Activated CD4-positive, alpha-beta memory T cell treated with anti-CD3 and anti-CD28 coated beads for 36 hours (primary cell): ENCODE measurements at places on chromosomes 7 and 10. TPM values are rescaled to one million over a fixed set of nuclear protein-coding genes. Genes with fewer than 3 reads are reported as not detected.

DNA sequence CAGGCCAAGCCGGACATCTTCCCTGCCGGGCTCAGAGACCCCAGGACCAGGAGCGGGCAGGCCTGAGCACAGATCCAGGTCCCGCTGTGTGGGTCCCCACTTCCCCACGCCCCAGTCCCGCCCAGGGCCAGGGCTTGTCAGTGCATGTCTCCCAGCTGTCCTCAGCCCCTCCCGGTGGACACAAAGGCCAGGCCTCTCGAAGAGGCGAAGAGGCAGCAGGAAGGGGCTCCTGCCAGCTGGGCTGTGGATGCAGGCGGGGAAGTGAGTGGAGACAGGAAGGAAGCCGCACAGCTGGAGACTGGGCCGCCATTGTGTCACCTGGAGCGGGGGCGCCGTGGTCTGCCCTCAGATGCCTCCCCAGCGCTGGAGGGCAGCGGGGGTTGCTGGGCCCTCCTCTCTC, 4.8 kb downstream of the GRIFIN start:
- H3K4me3 ChIP-seq, result no peak overlapping the region
- no peaks in the 10 kb centered on the region for H3K36me3 ChIP-seq
- H3K27ac ChIP-seq, result no peak overlapping the region
- H3K4me1 ChIP-seq, result peaks cover 3% of the 10 kb centered on the region
- no peak for DNase-seq

The GRID2IP gene
- total RNA-seq, result 0.19 TPM

The RAMP3 gene
- total RNA-seq, result not detected

DNA sequence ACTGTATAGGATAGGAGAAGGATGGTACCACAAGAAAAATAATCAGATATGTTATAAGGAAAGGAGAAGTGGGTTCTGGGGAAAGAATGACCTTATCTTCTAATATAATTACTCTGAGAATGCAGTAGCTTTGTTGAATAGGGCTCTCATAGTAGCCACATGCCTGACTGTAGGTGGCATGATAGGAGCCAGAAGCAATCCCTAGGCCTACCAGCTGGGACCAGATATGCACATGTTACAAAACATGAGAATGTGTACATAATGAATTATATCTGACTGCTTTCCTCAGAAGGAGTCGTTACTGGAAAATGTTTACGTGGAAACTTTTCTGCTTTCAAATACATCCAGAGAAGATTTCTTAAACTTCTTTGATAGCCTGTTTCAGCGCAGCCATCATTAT, 53.2 kb upstream of the FAM3C start:
- no peak overlapping the region for H3K27ac ChIP-seq
- no peaks in the 10 kb centered on the region for H3K4me1 ChIP-seq
- H3K27me3 ChIP-seq, result peaks cover 1% of the 10 kb centered on the region

DNA sequence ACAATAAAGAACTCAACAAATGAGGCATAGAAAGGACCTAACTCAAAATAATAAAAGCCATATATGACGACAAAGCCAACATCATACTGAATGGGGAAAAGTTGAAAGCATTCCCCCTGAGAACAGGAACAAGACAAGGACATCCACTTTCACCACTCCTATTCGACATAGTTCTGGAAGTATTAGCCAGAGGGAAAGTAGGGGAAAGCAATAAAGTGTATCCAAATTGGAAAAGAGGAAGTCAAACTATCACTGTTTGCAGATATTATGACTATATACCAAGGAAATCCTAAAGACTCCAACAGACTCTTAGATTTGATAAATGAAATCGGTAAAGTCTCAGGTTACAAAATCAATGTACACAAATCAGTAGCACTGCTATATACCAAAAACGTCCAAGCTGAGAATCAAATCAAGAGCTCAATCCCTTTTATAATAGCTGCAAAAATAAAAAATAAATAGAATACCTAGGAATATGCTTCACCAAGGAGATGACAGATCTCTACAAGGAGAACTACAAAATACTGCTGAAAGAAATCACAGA, 4.8 kb downstream of the ANXA7 start:
- no peak overlapping the region for H3K4me3 ChIP-seq
- H3K27ac ChIP-seq, result no peak overlapping the region
- DNase-seq, result no peak
- peaks cover 24% of the 10 kb centered on the region for H3K36me3 ChIP-seq
- H3K27me3 ChIP-seq, result no peaks in the 10 kb centered on the region
- peaks cover 59% of the 10 kb centered on the region for H3K4me1 ChIP-seq

The ADCYAP1R1 gene
- not detected for total RNA-seq

The BAMBI gene
- total RNA-seq, result 0.31 TPM

The TRIM50 gene
- not detected for total RNA-seq

The ARHGAP12 gene
- 4.0 TPM for total RNA-seq

GRCh38 chr7:24936121-24936824, 43.7 kb downstream of the OSBPL3 start:
- no peaks in the 10 kb centered on the region for H3K27me3 ChIP-seq
- H3K4me1 ChIP-seq, result peaks cover 59% of the 10 kb centered on the region
- H3K4me3 ChIP-seq, result no peak overlapping the region
- H3K36me3 ChIP-seq, result peaks cover 16% of the 10 kb centered on the region
- H3K27ac ChIP-seq, result peak overlapping the region; percentile 31

The CUZD1 gene
- total RNA-seq, result 1.0 TPM

- no peak overlapping the region for H3K4me3 ChIP-seq
- no peaks in the 10 kb centered on the region for H3K36me3 ChIP-seq
- no peak overlapping the region for H3K27ac ChIP-seq
These were observed 87.4 kb upstream of the PHYHIPL start for GRCh38 chr10:59088912-59089573.

GRCh38 chr7:97479740-97480290, 252.1 kb upstream of the TAC1 start:
- H3K4me1 ChIP-seq, result no peaks in the 10 kb centered on the region
- DNase-seq, result no peak
- no peaks in the 10 kb centered on the region for H3K36me3 ChIP-seq
- no peak overlapping the region for H3K27ac ChIP-seq
- no peak overlapping the region for H3K4me3 ChIP-seq

The EPO gene
- not detected for total RNA-seq

DNA sequence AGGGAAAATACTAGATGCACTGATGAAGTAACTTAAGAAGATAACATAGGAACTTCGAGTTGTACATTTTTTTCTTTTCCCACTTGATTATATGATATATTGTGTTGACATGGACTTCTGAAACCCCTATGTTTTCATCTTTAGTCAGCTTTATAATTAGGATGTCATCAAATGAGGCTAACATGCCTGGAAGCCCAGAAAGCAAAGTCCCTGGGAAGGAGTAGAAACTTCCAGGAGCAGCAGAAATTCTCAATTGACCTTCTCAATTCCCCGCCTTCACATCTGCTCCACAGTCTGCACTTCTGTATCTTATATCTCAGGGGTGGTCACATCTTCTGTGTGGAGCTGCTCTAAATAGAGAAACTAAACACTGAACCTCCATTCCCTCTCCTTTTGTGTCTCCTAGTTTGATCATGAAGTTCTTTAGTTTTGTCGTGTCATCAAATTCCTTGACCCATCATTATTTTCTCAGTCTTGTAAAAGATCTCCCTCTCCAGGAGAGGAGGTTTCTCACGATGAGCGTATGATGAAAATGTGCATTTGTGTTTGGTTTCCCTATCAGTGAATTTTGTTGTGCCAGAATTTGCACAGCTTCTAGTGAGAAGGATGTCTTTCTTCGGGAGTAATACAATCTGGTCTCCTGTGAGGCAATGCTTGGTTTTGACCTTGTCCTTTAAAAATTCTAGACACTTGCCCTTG, 303.3 kb downstream of the SUGCT start:
- no peaks in the 10 kb centered on the region for H3K4me1 ChIP-seq
- no peak overlapping the region for H3K4me3 ChIP-seq
- no peaks in the 10 kb centered on the region for H3K36me3 ChIP-seq
- DNase-seq, result no peak
- no peaks in the 10 kb centered on the region for H3K27me3 ChIP-seq

DNA sequence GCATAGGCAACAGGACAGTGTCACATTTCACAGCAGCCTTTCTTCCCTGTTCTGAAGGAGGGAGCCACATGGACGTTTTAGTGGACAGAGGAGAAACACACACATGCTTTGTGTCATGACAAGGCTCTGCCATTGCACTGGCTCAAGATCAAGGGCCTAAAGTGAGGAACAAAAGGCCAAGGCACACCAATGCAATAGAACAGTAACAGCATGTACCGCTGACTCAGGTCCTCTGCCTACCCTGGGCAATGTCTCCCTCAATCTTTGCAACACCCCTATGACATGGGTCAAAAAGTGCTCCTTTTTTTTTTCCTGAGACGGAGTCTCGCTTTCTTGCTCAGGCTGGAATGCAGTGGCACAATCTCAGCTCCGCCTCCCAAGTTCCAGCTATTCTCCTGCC, 57.8 kb upstream of the SDK1 start:
- no peak for DNase-seq
- no peaks in the 10 kb centered on the region for H3K27me3 ChIP-seq
- H3K4me3 ChIP-seq, result no peak overlapping the region
- H3K36me3 ChIP-seq, result no peaks in the 10 kb centered on the region
- H3K27ac ChIP-seq, result no peak overlapping the region

The CUBN gene
- 0.24 TPM for total RNA-seq

DNA sequence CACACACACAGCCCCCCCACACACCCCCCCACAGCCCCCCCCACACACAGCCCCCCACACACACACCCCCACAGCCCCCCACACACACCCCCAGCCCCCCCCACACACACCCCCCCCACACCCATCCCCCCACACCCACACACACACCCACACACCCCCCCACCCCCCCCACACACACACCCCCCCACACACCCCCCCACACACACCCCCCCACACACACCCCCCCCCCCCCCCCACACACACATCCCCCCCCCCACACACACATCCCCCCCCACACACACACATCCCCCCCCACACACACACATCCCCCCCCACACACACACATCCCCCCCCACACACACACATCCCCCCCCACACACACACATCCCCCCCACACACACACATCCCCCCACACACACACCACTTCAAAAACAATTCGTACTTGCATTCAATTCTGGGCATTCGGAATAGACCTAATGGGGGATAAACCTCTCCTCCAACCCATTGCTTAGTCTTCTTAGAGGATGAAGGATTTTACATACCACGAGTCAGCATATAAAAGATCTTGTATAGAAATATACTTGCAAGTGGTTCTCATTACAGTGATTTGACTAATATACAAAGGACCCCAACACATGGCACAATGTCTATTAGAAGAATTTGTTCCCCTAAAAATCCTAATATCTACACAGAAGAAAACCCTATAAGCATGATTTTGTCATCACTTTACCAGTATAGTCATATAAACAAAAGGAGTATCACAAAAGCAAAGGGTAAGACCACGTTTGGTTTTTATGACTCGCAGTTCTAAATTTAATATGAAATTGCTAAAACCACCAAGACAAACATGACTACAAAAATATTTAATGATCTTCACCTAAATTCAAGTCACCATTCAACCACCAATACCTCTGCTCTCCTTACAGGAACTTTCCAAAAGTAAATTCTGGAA, 80.9 kb downstream of the DIP2C start:
- H3K36me3 ChIP-seq, result no peaks in the 10 kb centered on the region
- H3K4me1 ChIP-seq, result peaks cover 8% of the 10 kb centered on the region
- DNase-seq, result no peak

GRCh38 chr10:102016416-102016815, 39.6 kb downstream of the ARMH3 start:
- H3K4me3 ChIP-seq, result no peak overlapping the region
- DNase-seq, result no peak
- H3K27me3 ChIP-seq, result no peaks in the 10 kb centered on the region
- H3K4me1 ChIP-seq, result no peaks in the 10 kb centered on the region

The PTPRZ1 gene
- total RNA-seq, result not detected

The PON1 gene
- total RNA-seq, result not detected

GRCh38 chr7:25789701-25790640, 362.0 kb upstream of the NFE2L3 start:
- H3K27ac ChIP-seq, result no peak overlapping the region
- no peaks in the 10 kb centered on the region for H3K4me1 ChIP-seq
- H3K4me3 ChIP-seq, result no peak overlapping the region

The MMD2 gene
- not detected for total RNA-seq

DNA sequence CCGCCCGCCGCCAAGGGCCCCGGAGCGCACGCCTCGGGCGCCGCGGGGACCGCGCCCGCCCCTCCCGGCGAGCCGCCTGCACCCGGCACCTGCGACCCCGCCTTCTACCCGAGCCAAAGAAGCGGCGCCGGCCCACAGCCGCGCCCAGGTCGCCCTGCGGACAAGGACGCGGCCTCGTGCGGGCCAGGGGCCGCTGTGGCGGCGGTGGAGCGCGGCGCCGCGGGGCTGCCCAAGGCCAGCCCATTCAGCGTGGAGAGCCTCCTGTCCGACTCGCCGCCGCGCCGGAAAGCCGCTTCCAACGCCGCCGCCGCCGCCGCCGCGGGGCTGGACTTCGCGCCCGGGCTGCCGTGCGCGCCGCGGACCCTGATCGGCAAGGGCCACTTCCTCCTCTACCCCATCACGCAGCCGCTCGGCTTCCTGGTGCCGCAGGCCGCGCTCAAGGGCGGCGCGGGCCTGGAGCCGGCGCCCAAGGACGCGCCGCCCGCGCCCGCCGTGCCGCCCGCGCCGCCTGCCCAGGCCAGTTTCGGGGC, 3.5 kb downstream of the UNCX start:
- peaks cover 59% of the 10 kb centered on the region for H3K27me3 ChIP-seq
- H3K4me3 ChIP-seq, result no peak overlapping the region
- no peak for DNase-seq
- peaks cover 8% of the 10 kb centered on the region for H3K36me3 ChIP-seq
- no peak overlapping the region for H3K27ac ChIP-seq

DNA sequence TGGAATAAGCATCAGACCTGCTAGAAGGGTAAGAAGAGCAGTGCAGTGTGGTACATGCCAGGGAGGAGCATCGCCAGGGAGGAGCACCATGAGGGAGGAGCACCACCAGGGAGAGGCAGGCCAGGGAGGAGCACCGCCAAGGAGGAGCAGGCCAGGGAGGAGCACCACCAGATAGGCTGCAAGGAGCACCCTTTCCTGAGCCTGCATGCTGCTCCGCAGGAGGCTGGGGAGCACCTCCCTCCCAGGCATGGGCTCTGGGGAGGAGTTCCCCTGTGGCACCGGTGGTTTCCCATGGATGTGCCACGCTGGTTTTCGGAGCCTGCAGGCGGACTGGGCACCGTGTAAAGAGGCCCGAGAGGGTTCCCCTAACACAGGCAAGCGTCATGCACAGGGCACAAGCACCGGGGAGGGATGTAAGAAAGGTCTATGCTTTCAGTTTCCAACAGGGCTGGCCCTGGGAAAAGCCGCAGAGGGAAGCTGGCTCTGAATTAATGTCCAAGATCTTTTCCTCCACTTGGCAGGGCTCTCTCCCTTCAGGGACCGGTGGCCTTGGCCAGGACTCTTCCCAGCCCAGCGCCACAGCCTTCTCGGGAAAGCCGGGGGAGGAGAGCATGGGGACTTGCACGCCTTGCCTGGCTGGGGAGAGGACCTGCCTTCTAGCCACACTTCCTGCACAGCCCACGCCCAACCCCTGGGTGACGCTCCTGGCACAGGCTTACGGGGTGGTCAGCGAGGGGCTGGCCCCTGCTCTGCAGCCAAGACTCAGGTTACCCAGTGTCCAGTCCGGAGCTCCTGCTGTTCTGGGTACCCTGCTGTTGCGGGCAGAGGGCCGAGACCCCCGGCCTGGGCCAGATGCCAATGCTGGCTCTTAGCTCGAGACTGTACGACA, 11.5 kb upstream of the GPER1 start:
- H3K4me3 ChIP-seq, result no peak overlapping the region
- H3K27ac ChIP-seq, result peak overlapping the region; percentile 54
- H3K27me3 ChIP-seq, result no peaks in the 10 kb centered on the region
- no peaks in the 10 kb centered on the region for H3K36me3 ChIP-seq
- H3K4me1 ChIP-seq, result no peaks in the 10 kb centered on the region

The DDX56 gene
- total RNA-seq, result 87.0 TPM

GRCh38 chr7:117875566-117875965, 2.3 kb upstream of the CTTNBP2 start:
- H3K4me1 ChIP-seq, result peaks cover 16% of the 10 kb centered on the region
- no peak overlapping the region for H3K27ac ChIP-seq
- DNase-seq, result no peak
- peaks cover 33% of the 10 kb centered on the region for H3K27me3 ChIP-seq
- no peak overlapping the region for H3K4me3 ChIP-seq
